ENCODE measurements at places on chromosomes 4 and X.

GRCh38 chr4:47642191-47642830 lies 157.2 kb downstream of the ATP10D start:
- DNase-seq, result no peak

- DNase-seq, result no peak
Observed at GRCh38 chr4:182640932-182641331, 276.3 kb downstream of the DCTD start.

GRCh38 chrX:85303544-85303943 lies 59.8 kb downstream of the ZNF711 start:
- no peak for DNase-seq

DNA sequence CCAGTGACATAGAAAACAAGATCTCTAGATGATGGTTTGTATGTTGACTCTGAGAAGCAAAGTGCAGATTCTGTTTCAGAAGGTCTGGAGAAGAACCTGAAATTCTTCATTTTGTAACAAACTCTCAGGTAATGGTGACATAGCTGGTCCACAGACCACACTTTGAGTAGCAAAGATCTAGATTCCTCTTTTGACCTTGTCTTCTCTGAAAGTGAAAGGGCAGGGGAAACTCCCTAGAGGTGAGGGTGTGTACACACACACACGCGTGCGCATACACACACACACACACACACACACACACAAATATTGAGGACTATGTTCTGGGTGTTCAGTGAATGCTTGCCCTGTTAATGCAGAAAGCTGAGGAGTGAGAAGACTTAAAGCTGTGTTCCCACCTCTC lies 110.1 kb downstream of the NHSL2 start:
- DNase-seq, result no peak

DNA sequence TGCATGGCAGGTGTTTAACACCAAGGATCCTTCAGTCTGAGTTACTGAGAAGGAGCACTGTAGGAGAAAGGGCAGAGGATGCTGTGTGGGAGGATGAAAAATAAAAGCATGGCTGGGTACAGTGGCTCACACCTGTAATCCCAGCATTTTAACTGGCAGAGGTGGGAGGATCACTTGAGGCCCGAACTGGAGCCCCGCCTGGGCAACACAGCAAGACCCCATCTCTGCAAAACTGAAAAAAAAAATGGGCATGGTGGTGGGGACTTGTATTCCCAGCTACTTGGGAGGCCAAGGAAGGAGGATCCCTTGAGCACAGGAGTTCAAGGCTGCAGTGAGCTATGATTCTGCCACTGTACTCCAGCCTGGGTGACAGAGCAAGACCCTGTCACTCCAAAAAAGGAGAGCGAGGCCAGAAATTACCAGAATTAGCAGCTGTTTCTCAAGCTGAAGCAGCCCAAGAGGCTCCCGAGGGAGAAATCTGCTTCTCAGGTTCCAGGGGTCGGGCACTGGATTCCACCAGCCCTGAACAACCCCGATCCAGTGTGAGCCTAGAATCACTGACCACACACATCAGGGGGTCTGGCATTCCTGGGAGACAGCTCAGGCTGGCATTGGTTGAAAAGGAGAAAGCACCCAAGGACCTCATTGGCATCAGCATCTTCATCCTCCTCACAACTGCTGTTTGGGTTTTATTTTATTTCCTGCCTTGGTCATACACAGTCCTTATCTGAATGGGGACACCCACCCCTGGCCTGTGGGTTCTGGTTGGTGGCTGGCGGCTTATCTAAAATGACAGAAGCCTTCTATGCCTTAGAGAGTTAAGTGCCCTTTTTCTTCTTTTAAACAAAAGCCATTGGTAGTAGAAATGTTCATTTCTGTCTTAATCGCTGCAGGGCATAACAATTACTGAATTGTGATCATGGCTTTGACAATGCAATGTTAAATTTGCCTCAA lies 66.3 kb upstream of the TRIM2 start:
- DNase-seq, result no peak

GRCh38 chr4:145069361-145069760 lies 28.6 kb downstream of the ANAPC10 start:
- DNase-seq, result no peak

- no peak for DNase-seq
Observed at GRCh38 chr4:68346461-68346860, 3.4 kb downstream of the YTHDC1 start.

GRCh38 chr4:135032670-135033069 lies 831.1 kb upstream of the PABPC4L start:
- no peak for DNase-seq

GRCh38 chr4:161991811-161992210 lies 172.0 kb downstream of the FSTL5 start:
- DNase-seq, result no peak

GRCh38 chrX:22616867-22617266 lies 344.2 kb downstream of the CBLL2 start:
- DNase-seq, result no peak

GRCh38 chrX:45513042-45513441 lies 312.4 kb upstream of the DIPK2B start:
- DNase-seq, result no peak

DNA sequence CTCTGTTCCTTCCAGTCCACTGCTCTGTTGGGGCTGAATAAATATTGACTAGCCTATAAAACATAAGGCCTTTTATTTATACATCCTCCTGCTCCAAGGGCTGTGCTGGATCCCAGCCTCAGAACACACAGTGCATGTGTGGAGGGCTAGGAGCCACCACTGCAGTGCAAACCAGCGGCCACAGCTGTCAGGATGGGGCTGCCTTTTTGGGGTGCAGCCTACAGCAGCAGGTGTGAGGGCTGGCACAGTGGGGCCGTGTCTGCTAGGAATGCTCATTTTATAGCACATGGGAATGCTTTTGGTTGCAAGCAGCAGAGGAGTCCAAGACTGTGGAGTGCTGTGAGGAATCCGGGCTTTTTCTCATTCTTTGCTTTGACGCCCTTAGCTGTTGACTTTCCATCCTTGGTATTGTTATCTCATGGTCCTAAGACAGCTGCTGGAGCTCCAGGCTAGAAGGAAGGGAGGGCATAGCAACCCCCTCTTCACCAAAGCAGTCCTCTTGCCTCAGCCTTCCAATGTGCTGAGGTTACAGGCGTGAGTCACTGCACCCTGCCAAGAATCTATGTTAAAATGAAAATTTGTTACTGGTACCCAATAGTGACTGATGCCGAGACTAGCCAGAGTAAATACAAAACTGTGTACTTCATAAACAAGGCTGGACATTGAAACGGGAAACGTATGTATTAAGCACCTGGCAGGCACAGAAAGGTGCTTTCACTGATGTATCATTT lies 334.3 kb upstream of the GATB start:
- DNase-seq, result no peak

Data from stimulated activated CD4-positive, alpha-beta T cell treated with anti-CD3 and anti-CD28 coated beads, Interleukin-1b, Interleukin-23, amount 100 ng/mL, for 1 hour (primary cell).